ENCODE measurements at places on chromosomes 12 and 14. TPM values are rescaled to one million over a fixed set of nuclear protein-coding genes. Genes with fewer than 3 reads are reported as not detected.
A peak's percentile ranks its signal among the peaks of the same experiment; 100 is the strongest.

GRCh38 chr12:12282202-12282601 is 15.4 kb upstream of the LRP6 start:
- ATAC-seq: no peak

- no peak for ATAC-seq
Measured at GRCh38 chr12:3554371-3555115, 63.5 kb downstream of the PRMT8 start.

GRCh38 chr12:30613119-30613830 is 82.4 kb downstream of the IPO8 start:
- ATAC-seq: no peak

DNA sequence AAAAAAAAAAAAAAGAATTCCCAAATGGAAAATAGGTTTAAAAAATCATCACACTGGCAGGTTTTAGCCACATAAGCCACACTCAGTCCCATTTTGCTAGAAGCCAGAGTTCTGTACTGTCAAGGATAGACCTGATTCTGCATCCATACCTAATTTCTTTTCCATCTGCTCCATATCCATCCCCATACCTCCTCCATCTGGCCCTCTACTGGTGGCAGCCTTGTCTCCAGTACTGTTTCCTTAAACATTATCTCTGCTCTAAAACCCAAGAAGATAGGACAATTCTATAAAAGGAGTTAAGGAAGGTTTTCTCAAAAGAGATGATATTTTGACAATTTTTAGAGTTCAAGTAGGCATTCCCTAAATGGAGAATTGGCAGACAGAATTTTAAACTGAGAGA is 26.0 kb upstream of the RXYLT1 start:
- no peak for ATAC-seq

GRCh38 chr12:130933269-130933995 is 20.3 kb upstream of the ADGRD1 start:
- no peak for ATAC-seq

- ATAC-seq: no peak
Measured at GRCh38 chr14:84361476-84361875, 1168.5 kb upstream of the FLRT2 start.

- ATAC-seq: no peak
Measured at GRCh38 chr12:104555648-104556047, 98.9 kb downstream of the CHST11 start.

DNA sequence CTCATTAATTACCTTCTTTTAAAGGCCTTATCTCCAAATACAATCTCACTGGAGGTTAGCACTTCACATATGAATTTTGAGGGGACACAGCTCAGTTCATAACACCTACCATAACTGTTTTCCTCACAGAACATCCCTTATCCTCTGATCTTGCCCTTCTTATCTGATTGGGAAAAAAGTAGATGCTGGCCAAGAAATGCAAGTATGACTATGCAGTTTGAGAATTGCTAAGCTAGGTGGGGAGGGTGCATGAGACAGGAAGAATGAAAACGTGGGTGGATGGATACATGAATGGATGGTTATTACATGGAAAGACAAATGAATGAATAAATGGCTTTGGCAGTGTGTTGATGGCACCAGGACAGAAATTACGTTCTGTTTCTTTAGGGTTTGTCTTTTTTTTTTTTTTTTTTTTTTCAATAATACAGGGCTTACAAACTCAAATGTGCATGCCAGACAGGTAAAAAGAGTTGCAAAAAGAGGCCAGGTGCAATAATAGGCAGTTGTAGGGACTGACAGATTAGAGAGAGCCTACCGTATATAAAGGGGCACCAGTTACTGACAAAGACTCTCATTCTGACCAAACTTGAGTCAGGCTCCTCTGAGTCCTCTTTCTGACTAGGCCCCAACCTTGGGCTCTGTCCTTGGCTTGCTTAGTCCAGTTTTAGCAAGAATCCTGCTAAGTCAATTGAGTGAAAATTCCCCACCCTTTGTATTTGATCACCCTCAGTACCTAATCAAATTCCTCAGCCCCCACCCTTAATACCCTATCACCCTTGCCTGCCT is 304.9 kb downstream of the ZFP36L1 start:
- no peak for ATAC-seq

- ATAC-seq: no peak
Measured at GRCh38 chr12:116133636-116134214, 143.8 kb downstream of the MED13L start.

DNA sequence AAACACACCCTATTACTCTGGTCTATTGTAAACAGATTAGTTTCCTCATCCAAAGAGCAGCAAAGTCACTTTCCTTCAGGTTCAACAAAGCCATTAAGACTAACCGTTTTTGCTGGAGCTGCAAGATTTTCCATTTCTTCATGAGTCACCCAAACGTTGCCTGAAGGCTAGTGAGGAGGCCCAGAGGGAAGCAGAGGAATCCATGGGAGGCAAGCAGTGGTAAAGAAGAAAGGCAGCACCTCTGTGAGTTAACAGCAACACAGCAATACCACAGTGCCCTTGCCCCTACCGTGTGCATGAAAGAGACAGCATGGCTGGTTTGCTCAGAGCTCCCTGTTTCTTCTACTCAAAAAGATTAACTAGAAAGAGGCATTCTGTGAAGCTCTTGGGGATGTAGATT is 206.3 kb downstream of the ACSS3 start:
- no peak for ATAC-seq

GRCh38 chr12:25929142-25929541 is 29.3 kb upstream of the RASSF8 start:
- ATAC-seq: no peak

DNA sequence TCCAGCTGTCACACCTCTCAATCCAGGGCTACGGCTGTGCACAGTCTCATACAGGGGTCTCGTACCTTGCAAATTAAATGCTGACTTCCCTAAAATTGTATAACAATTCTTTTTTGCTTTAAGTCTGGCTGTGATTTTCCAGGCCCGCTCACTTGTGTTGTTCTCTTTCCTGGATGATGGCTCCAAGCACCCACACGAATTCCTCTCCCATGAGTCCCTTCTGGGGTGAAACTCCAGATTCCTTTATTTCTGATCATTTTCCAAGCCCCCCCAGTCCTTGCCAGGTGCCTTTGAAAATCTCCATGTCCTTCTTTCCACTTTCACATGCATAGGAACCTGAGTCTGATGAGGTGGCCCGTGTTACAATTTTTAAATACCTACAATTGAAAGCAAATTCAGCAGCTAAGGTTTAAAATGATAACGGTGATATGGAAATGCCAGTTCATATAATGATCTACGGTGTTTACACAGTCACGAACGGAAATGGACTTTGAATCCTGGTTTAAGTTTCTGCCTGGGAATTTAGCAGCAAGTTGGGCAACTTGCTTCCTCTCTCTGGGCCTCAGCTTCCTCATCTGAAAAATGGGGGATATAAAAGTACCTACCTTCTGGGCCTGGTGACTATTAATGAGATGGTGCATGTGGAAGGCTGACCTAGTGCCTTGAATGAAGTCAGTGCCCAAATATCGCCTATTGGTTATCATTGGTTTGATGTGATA is 85.5 kb downstream of the STAB2 start:
- ATAC-seq: no peak

GRCh38 chr12:130973109-130973508 is 19.4 kb downstream of the ADGRD1 start:
- ATAC-seq: no peak

DNA sequence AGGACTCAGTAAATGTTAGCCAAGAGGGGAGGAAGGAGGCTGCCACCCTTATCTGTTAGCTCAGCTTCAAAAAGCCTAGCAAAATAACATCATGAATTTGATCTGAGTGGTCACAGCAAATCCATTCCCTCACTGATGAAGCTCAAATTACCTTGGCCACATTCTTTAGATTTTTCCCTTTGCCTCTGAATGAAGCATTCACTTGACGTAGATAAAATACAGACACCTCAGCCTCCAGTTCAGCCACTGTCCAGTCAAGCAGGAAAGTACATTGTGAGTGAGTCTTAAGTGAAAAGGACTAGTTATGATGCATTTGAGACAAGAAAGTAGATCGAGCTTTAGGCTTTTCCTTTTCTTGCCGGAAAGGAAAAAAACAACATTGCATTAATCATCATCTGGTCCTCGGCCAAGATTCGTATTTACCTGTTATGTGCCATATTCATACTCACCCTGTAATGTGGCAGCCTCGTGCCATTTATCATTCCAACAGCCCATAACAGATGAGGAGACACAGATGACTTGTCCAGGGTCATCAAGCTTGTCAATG is 146.5 kb downstream of the ETV6 start:
- ATAC-seq: peak; percentile 63

GRCh38 chr12:129160282-129160681 is 307.0 kb downstream of the GLT1D1 start:
- ATAC-seq: no peak

- ATAC-seq: no peak
Measured at GRCh38 chr12:95077341-95077740, 3.9 kb upstream of the NR2C1 start.

GRCh38 chr14:24513009-24513408 is 4.9 kb upstream of the CMA1 start:
- ATAC-seq: no peak

GRCh38 chr12:107126796-107127481 is 33.6 kb upstream of the CRY1 start:
- no peak for ATAC-seq

GRCh38 chr12:48165089-48165981 is 8.0 kb upstream of the ASB8 start:
- peak; percentile 60 for ATAC-seq

DNA sequence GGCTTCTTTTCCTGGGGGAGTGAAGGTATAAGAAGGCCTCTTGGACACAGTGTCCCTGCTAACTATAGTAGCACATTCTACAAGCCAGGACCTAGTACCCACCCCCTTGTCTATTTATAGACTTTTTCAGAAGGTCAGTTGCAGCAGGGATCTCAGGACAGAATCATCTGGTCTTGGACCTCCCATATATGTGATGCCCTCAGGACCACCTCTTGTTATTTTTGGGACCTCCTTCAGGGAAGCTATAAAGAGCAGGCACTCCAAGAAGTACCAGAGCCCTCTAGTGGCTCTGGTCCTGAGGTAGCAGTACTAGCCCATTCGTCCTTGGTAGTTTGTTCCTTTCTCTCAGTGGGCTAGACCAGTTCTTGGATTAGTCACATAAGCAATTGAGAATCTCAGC is 4.3 kb downstream of the COQ10A start:
- ATAC-seq: peak; percentile 17

DNA sequence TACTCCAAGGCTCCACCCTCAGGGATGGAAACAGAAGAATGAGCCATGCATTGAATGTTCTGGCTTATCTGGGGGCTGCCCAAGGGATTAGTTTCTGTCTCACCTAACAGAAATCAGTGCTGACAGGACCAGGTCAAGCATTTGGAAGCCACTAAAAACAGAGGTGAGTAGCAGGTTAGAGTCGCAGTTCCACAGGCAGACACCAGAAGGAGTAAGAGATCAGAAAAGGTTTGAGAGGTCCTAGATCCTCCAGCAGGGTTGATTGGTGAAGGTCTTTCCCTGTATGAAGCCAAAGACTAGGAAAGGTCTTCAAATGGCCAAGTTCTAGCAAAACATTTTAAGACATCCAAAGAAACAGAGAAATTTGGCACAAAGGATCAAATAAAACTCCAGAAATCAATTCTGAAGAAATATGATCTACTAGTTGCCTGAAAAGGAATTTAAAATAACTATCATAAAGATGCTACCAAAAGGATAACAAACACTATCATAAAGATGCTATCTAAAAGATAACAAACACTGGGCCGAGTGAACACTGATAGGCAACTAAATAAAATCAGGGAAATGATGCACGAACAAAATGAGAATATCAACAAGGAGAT is 19.5 kb upstream of the TTC9 start:
- ATAC-seq: peak; percentile 74

DNA sequence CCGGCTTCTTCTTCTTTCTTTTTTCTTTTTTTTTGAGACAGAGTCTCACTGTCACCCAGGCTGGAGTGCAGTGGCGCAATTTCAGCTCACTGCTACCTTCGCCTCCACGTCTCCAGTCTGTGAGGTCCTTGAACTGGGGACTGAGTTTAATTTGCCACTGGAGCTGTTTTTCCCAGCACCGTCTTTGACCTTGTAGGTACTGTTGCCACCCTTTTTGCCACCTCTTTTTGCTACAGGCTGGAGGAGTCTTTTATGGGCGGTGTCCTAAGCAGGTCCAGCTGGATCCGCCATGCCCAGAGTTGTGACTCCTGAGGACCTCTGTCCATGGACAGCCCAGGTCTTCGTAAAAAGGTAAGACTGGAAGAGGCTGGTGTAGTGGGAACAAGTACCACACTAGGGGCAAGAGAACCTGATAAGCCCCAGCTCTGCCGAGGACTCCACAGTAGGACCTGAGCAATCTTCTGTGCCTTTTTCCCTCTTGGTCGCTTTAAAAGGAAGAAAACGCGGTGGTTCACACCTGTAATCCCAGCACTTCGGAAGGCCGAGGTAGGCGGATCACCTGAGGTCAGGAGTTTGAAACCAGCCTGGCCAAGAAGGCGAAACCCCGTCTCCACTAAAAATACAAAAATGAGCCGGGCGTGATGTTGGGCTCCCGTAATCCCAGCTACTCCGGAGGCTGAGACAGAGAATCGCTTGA is 946 bp downstream of the RNU4-2 start:
- ATAC-seq: peak; percentile 24

DNA sequence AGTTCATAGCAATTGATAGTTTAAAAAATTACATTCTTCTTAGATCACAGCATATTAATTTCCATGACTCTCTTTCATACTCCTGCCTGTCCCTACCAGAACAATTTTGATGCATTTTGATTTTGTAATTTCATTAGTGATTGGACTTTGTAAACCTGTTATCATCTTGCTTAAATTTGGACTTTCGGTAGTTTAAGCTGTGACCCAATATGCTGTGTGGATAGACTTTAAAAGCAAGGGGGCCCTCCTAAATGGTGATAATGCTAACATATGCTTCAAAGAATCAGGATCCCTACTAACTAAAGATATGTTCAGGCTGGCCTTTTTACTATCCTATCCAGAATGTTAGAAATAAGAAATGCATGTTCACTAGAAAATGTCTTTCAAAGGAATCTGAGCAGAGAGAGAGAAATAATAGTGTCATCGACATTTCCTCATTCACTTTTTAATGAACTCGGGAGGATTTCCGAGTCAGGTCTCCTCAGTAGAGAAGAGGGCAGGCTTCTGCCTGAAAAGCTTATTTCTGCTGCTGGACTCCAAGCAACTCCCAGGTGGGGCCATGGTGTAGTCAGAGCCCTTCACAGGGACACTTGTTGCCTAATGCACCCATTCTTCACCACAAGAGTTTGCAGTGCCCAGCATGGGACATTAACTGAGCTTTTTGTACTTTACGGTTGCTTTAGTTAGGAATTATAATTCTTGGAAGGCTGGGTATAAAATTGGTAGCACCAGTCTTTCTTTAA is 16.7 kb downstream of the SLC38A4 start:
- ATAC-seq: no peak

GRCh38 chr14:95261616-95262510 is 57.8 kb downstream of the CLMN start:
- no peak for ATAC-seq

The LBHD2 gene
- not detected for total RNA-seq

The ADSS1 gene
- total RNA-seq: 5.7 TPM

The MYBPC1 gene
- total RNA-seq: 0.40 TPM

The TAS2R9 gene
- total RNA-seq: not detected

The HOXC12 gene
- total RNA-seq: not detected

The KERA gene
- not detected for total RNA-seq

The HPD gene
- 0.28 TPM for total RNA-seq

The ANKRD33 gene
- total RNA-seq: not detected

The GLIPR1L2 gene
- 0.24 TPM for total RNA-seq

The SERPINA9 gene
- total RNA-seq: 0.12 TPM

The SALL2 gene
- total RNA-seq: 1.4 TPM

All from esophagus mucosa (tissue), 1 donor.